Immature natural killer cell (primary cell): ENCODE measurements at places on chromosomes 1 and 21.

DNA sequence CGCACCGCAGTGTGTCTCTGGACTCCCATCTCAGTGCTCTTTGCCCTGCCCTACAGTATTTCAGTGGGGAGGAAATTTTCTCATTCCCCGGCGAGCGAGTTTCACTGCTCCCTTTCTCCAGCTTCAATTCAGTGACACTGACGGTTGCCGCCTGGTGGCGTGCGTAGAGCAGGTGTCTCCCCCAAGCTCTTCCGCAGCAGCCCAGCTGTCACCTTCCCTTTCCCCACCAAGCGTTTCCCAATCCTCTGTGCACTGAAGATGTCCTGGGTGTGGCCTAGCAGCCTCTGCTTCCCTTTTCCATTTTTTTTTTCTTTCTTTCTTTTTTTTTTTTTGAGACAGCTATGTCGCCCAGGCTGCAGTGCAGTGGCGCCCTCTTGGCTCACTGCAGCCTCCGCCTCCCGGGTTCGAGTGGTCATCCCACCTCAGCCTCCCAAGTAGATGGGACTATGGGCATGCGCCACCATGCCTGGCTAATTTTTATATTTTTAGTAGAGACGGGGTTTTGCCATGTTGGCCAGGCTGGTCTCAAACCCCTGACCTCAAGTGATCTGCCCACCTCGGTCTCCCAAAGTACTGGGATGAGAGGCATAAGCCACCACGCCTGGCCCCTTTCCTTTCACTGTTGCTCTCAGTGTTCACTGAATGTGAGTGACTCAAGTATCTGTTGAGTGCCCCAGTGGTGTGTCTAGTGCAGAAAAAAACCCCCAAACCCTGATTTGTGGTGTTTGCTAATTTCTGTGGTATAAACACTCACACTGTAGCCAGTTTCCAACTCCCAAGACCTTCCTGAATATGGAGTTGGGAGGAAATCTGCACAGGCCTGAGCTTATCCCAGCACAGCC is 30.1 kb downstream of the TNFRSF1B start:
- DNase-seq, result no peak

DNA sequence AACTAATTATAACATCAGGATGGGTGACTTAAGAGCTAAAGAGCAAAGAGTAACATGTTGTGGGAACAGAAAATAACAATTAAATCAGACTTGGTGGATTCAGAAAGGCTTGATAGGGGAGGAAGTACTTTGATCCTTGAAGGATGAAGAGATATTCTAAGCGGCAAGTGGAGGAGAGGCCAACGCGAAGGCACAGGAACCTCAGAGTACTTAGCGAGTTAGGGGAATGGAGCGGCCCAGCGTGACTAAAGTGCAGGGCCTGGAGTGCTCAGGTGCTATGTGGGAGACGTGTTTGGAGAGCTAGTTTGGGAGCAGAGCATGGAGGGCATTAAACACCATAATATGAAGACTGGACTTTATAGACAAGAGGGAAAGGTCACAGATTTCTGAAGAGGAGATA is 64.3 kb downstream of the ADCY10 start:
- no peak for DNase-seq

DNA sequence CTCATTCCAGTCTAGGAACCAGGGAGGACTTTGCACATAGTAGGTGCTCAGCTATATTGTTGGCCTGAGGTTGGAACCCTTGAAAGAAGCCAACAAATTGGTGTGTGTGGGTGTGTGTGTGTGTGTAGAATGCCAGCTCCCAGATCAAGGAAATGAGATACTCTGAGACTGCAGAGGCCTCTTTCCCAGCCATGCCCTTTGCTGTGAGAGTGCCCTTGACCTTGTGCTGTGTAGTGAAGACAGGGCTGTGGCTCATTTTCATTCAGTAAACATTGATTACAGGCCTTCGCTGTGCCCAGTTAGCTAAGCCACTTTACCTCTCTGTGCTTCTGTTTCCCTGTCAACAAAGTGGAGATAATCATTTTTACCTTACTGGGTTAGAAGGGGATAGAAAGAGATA is 3.2 kb downstream of the CYP4B1 start:
- no peak for DNase-seq

- no peak for DNase-seq
Measured at GRCh38 chr1:181655756-181656155, 172.4 kb downstream of the CACNA1E start.

DNA sequence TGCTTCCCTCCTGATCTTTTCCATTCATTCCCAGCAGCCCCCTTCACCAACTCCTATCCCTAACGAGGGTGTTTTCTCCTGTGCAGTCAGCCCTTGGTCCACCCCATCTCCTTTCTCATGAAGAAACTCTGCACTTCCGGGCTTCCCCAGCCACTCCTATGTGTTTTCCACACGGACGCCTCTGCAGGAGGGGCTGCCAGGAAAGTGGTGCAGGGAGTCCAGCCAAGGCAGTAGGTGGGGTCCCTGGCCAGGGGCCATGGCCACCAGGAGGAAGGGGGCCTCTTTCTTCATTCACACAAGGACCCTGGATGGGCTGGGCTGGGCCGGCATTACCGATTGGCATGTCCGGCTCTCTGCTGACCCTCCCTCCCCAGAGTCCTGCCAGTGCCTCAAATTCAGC is 72.8 kb upstream of the EFHD2 start:
- no peak for DNase-seq

GRCh38 chr1:201562257-201562656 is 23.3 kb downstream of the NAV1 start:
- no peak for DNase-seq
